ENCODE measurements at places on chromosomes 11 and 22.

GRCh38 chr11:108965306-108966001 lies 300.6 kb downstream of the DDX10 start:
- no peak for DNase-seq

DNA sequence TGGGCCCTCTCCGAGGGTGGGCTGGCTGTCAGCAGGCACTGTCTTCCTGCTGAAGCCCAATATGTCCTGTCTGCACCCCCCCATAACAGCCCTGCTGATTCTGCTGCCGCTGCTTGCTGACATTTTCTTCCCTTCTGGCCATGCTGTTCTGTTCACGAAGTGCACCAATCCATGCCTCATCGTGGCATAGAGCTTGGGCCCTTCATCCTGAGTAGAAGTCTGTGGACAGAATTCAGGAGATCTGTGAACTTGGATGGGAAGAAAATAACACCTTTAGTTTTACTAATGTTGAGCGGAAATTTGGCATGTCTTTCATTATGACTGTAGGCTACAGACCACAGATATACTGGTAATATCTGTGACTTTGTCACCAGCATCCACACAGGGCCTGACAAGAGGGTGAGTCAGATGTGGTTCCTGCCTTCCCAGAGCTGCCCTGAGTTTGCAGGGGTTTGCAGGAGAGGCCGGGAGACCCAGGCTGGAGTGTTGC lies 14.1 kb upstream of the KIAA0930 start:
- DNase-seq, result no peak

DNA sequence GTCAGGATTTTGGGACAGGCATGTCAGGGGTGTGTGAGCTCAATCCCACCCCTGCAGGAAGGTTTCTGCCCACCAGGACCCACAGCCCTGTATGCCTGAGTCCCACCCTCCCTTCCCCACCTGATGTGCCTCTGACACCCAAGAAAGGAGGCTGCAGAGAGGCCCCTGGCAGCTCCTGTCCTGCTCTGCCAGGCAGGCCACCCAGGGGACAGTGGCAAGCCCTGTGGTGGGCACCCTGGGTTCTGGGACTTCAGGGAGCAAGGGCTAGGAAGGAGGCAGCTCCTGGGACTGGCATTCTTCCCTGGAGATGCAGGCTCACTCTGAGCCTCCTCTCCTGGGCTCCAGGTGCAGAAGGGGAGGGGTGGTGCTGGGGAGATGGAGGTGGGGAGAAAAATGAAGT lies 234.5 kb upstream of the B3GAT1 start:
- no peak for DNase-seq

DNA sequence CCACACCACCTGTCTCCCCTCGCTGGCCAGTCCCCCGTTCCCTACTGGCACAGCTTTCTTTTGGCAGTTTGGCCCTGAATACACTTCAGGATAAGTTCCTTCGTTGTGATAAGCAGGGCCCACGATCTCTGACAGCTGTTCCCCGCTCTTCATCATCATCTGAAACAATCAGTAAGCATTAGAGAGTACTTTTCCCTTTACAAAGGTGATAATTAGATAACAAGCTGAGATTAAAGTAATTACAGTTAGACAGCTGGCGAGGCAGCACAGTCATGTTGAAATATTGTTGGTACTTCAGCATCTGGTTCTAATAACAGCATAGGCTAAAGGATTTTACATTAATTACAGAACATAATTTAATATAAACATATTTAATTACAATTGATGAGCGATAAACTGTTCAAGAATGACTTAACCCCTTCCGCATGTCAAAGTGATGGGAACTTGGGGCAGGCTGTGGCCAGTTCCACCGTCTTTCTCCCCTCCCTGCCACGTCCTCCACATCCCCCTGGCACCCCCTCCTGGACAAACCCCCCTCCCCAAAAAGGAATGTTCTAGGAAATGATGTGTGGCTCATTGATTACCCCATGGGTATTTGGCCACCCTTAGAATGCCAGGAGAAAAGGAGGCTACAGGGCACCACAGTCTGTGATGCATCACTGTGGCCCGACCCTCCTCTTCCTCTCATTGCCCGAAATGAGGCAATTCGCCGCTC lies 134.9 kb downstream of the RCN1 start:
- DNase-seq, result no peak

GRCh38 chr22:30373331-30374325 lies 13.6 kb downstream of the RNF215 start:
- DNase-seq, result no peak

DNA sequence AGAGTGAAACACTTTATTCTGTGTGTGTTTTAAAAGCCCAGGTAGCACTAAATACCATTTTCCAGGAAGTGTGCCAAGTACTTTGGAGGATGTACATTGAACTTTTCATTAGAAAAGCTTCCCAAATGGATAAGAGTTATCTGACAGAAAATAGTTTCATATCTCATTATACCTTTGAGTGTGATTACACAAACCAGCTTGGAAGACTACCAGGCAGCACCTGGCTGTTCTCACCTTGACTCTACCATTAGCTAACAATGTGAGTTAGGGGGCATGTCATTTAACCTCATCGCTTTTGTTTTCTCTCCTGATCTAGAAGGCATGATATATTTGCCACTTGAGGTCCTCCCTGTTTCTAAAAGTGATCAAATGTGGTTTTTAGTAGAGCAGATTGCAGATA lies 50.2 kb downstream of the GRM5 start:
- DNase-seq, result no peak

DNA sequence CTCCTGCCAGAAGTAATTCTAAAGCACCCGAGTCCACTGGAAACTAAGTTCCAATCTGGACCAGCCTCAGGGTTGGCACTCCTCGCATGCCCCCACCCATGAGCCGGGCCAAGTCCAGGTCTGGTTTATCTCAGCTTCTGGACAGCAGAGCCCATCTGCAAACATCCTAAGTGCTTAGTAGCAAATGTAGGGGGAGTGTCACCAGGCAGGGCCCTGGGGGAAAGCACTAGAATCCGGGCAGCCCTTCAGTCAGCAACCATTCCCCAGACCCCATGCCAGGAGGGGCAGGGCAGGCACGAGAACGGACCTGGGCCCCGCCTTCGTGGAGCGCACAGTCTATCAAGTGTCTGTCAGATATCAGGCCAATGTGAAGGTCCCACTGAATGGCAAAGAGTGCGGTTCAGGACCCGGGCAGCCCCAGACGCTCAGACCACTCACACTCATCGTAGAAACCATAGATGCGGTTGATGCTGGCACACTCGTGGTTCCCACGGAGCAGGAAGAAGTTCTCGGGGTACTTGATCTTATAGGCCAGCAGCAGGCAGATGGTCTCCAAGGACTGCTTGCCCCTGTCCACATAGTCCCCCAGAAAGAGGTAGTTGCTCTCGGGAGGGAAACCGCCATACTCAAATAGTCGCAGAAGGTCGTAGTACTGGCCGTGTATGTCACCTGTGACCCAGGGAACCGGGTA lies 1.3 kb downstream of the PPP1CA start:
- DNase-seq, result no peak

DNA sequence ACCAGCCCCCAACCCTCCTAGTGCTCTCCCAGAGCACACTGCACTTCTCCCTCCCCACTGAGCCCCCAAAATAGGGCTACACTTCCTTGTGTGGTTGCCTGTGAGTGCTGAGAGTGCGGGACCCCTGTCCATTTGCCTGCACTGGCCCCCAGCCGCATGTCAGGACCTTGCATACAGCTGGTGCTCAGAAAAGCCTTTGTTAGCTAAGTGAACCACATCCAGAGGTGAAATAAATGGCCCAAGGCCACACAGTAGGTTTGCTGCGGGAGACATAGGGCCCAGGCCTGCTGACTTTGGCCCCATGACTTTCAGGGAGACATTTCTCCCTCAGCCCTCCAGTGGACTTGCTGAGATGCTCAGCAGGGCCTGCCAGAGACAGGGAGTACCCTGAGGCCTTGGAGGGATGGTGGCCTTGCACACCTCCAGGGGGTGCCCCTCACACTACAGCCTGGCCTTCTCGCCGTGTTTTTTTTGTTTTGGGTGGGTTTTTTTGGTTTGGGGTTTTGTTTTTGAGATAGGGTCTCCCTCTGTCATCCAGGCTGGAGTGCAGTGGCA lies 10.2 kb downstream of the SSTR3 start:
- DNase-seq, result no peak

DNA sequence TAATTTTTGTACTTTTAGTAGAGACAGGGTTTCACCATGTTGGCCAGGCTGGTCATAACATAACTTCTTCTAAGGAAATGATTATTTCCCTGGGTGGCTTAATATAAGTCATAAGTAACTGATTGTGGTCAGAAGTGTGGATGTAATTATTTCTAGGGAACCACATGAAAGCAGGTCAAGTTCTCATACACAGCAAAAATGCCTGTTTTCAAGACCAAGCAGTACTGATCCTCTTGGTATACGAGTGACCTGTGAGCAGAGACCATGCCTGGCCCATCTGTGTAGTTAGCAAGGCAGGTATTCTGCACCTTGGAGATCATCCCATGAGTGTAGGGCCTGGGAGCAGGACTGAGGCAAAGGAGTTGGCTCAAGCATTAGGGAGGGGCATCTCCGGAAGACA lies 32.5 kb upstream of the NUCB2 start:
- DNase-seq, result no peak

- no peak for DNase-seq
Measured at GRCh38 chr11:126863294-126863997, 137.1 kb downstream of the KIRREL3 start.

DNA sequence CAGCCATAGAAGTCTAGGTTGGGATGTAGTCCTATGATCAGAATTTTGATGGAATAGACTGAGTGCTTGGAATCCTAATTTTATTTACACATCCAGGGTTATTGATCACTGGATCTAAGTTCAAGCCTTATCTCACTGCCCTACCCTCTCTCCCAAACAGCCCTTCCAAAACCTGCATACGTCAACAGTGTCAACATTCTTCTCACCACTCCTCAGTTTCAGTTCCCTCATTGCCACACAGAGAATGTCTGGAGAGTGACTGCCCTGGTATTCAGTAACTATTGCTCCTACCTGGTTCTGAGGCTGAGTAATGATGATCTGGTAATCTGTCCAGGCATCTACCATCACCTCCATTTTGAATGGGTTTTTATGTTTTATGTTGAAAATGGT lies 60.0 kb downstream of the GLYATL1 start:
- no peak for DNase-seq

GRCh38 chr22:48478124-48478523 lies 1349.5 kb downstream of the BRD1 start:
- no peak for DNase-seq

GRCh38 chr11:121958323-121958970 lies 157.6 kb downstream of the BLID start:
- DNase-seq, result no peak

GRCh38 chr11:116052603-116053547 lies 548.7 kb upstream of the CADM1 start:
- no peak for DNase-seq

DNA sequence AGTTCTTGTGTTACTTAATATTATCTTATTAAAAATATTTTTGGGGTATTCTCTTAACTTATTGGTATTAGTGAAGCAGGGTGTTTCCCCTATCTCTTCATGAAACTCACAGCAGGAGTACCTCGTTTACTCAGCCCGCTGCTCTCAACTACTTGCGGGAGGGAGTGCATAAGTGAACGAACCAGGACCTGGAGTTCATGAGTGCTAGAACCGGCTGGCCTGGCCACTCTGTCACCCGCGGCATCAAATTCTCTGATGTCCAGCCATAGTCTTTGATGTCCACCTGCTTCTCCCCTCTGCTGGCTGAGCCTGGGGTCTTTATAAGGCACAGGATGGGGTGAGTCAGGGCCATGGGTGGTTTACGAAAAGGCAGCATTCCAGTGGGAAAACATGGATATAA lies 216.7 kb upstream of the ANO5 start:
- no peak for DNase-seq

DNA sequence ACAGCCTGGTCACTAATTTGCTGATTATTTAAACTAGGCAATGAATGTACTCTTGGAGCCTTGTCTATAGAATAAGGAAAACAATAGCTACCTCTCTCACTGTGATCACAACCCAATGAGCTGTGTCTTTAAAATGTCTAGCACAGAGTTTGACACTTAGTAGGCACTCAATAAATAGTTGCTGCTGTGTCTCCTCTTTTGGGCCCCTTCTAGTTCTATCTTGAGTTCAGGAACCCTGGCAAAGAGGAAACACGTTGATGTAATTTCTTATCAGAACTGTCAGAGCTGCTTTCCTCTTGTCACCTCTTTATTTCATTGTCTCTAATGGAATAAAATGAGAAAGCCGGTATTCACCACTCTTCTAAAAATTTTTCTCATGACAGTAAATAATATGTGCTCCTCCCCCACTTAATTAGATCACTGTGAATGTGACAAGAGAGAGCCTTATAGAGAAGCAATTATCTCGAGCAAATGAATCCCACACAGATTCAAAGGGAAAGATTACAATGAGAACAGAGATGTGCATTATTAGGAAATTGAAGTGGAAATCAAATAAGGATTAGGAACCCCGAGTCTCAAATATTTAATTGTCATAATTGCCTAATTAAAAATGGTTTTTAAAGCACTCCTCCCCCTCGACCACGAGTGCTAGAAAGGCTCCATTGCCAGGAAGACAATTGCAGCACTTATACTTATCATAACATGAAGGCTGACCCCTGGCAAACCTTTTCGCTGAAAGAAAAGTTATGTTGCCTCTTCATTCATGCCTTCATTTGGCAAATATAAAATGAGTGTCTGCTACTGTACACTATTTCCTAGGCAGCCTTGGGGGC lies 175.0 kb upstream of the BDNF start:
- no peak for DNase-seq

DNA sequence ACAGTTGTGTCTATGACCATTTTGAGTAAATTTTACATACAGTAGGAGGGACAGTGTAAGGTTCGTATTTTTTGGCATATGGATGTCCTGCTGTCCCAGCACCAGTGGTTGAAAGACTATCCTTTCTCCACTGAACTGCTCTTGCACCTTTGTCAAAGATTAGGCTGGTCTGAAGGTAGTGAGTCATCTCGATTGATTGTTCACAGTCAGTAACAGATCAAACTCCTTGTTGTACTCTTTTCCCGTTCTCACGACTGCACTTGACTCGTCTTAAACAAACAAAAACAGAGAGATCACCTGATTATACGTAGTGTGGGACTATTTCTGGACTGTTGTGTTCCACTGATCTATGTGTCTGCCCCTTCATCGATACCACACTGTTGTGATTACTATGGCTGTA lies 77.1 kb downstream of the DGCR2 start:
- DNase-seq, result no peak

DNA sequence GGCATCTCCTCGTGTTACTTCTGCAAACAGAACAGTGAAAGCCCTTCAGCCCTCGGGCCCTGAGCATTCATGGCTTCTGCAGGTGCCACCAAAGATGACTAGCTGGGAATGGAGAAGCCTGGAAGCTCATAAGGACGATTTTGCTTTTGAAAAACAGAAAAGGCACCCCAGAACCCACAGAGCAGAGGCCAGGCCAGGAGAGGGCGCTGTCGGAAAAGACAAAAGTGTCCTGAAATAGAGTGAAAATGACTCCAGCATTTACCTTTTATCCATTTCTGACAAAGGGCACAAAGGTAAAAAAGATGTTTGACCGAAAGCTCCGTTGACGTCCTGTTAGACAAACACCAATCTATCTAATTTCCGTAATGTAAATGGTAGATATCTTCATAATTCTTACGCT lies 37.6 kb downstream of the ZNF195 start:
- no peak for DNase-seq
